Activated CD4-positive, alpha-beta T cell treated with anti-CD3 and anti-CD28 coated beads for 4 hours (primary cell): ENCODE measurements at places on chromosomes 3 and 15.

DNA sequence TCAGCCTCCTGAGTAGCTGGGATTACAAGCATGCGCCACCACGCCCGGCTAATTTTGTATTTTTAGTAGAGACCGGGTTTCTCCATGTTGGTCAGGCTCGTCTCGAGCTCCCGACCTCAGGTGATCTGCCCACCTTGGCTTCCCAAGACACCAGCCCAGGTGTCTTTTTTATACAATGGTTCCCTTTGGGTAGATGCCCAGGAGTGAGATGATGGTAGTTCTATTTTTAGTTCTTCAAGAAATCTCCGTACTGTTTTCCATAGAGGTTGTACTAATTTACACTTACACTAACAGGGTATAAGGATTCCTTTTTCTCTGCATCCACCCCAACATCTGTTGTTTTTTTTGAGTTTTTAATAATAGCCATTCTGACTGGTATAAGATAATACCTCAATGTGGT, 94.3 kb downstream of the IGF2BP2 start:
- no peak for DNase-seq

GRCh38 chr3:61594144-61594963, 33.0 kb downstream of the PTPRG start:
- DNase-seq: no peak

GRCh38 chr3:160473221-160473620, 23.6 kb upstream of the TRIM59 start:
- DNase-seq: no peak

DNA sequence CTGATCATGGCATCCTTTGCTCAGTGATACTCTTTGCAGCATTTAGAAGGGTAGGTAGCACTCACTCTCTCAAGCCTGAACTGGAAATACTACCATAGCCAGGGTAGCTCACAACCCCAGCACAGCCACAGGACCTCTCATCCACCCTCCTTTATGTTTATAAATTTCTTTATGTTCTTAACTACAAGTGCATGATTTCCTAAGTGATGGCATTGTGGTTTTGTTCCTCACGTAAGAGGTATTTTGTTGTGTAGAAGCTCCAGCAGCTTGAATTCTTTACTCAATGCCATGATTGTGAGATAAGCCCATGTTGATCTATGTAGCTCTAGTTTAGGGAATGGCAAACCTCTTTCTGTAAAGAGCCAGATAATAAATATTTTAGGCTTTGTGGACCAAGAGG, 7.9 kb upstream of the RTP3 start:
- DNase-seq: no peak

DNA sequence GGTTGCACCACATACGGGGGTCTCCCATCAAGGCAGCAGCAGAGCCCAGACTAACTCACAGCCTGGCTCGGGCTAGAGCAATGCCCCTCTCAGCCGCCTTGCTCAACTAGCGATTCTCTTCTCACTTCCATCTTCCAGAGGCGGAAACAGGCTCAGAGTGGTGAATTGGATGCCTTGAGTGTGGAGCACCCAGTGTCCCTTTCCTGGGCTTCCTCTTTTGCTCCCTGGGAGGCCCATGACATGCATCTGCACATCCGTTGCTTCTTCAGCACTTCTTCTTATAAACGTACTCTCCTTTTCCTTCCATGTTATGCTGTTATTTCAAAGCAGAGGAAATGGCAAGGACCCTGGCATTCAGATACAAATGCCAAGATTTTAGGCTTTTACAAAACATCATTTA, 2.1 kb upstream of the IQSEC1 start:
- no peak for DNase-seq
